Mammary epithelial cell (primary cell): ENCODE measurements at places on chromosomes 7 and 10. TPM values are rescaled to one million over a fixed set of nuclear protein-coding genes. Genes with fewer than 3 reads are reported as not detected.

- peak; percentile 26 for DNase-seq
Measured at GRCh38 chr7:104790440-104790839, 223.6 kb upstream of the KMT2E start.

DNA sequence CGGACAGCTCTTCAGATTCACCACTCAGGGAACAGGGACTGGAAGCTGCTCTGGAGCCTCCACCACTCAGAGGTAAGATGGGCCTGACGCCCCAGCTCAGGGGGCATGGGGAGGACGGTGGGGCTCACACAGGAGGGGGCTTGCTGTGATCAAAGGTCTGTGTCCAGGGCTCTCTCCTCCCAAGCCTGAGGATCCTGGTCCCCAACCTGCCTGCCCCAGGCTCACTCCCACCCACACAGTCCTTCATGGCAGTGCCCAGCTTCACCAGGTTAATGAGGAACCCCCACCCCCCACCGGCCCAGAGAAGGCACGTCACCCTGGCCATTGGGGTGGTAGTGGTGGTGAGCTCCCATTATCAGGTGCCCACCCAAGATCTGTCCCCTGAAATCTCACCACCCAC, 926.7 kb upstream of the ZNF722 start:
- no peak for DNase-seq

- peak; percentile 35 for DNase-seq
Measured at GRCh38 chr7:92517631-92518030, 10.7 kb downstream of the PEX1 start.

SAP25 gene
- polyA plus RNA-seq: 0.18 TPM

CYP2C19 gene
- not detected for polyA plus RNA-seq

GRCh38 chr10:7892146-7892545, 73.8 kb downstream of the TAF3 start:
- no peak for DNase-seq

DNA sequence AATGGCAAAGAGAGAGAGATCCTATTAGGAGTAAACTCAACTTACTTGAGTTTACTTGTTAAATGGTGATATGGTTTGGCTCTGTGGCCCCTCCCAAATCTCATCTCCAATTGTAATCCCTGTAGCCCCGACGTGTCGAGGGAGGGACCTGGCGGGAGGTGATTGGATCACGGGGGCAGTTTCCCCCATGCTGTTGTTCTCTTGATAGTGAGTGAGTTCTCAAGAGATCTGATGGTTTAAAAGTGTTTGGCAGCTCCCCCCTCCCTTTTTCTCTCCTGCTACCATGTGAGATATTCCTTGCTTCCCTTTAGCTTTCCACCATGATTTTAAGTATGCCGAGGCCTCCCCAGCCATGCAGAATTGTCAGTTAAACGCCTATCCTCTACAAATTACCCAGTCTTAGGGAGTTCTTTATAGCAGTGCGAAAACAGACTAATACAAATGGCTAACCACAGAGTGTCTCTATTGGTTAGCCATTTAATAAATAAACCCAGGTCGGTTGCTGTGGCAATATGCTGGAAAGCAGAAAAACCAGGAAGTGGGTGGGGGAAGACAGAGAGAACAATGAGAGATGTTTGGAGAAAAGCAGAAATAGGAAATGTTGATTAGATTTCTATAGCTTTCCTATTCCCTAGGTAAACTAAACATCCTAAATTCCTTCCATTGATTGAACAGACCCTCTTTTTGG, 3.0 kb upstream of the STMP1 start:
- no peak for DNase-seq

GRCh38 chr10:23754179-23754578, 315.3 kb downstream of the OTUD1 start:
- no peak for DNase-seq

GRCh38 chr10:72472306-72472705, 117.6 kb upstream of the DNAJB12 start:
- no peak for DNase-seq

COL26A1 gene
- not detected for polyA plus RNA-seq

- DNase-seq: no peak
Measured at GRCh38 chr7:157279741-157280215, 57.0 kb upstream of the DNAJB6 start.

PBLD gene
- polyA plus RNA-seq: 0.34 TPM

DNA sequence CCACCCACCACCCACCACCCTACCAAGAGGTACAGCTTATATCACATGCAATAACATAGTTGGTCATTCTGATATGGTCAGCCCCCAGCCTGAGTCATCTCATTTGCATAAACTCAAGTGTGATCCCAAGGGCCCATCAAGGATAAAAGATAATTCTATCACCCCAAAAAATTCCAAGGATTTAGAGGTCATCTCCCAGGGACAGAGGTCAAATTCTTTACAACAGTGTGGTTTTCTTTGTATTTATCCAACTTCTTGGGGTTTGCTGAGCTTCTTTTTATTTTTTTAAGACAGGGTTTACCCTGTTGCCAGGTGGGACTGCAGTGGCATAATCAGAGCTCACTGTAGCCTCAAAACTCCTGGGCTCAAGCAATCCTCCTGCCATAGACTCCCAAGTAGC, 9.4 kb upstream of the GTPBP10 start:
- no peak for DNase-seq

GRCh38 chr10:96358851-96359540, at the start of gene OPALIN:
TSS of gene OPALIN (minus strand) at chr10:96359002. CDS start at chr10:96358896, 106 bp downstream.
- DNase-seq: no peak
